ENCODE measurements at places on chromosomes 6 and 20.

GRCh38 chr6:140957386-140957785 is 1175.3 kb upstream of the GJE1 start:
- no peak for DNase-seq

DNA sequence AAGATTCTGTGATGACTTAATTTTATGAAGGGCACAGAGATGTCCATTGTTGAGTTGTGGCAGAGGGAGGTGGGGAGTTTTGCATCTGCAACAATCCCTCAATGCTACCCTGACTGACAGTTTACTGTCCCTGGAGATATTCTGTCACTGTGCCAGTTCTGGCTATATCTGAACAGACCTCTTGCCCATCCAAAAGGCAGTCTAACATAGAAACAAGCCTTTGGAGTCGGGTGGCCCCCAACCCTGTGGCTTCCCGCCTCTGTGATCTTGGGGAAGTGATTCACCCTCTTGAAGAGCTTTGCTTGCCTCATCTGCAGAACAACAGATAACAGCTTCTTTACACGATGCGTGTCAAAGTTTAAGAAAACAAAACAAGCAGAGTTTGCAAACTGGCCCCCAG is 3.8 kb upstream of the E2F1 start:
- DNase-seq: no peak

- no peak for DNase-seq
These were observed 311.9 kb upstream of the JARID2 start for GRCh38 chr6:14934013-14934412.

DNA sequence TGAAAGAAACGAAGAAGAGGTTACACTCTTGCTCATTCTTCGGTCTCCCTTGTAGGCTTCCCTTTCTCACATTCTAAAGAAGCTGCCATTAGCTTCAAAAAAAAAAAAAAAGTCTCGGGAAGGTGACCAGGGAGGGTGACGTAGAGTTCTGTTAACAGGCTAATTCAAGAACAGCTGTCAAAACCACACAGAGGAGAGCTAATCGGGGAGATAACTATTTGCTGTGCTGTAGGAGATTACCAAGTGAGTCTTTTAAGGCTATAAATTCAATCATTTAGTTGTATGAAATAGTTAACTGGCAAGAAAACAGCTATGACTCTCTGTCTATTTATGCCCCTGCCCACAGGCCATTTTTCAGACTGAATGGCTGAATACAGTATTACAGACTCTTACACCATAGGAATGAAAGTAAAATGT is 256.8 kb downstream of the SYNE1 start:
- DNase-seq: no peak

All from posterior cingulate gyrus (tissue), 11 donors.